Airway epithelial cell (primary cell): ENCODE measurements at places on chromosomes 4 and X. TPM values are rescaled to one million over a fixed set of nuclear protein-coding genes. Genes with fewer than 3 reads are reported as not detected.

CACNA1F gene
- total RNA-seq = under 0.01 TPM in 1 of 2 replicates, not detected in the other

SLC30A9 gene
- total RNA-seq = 47.2 and 54.9 TPM in 2 replicates

SPP1 gene
- total RNA-seq = not detected in 2 replicates

CYTL1 gene
- not detected in 2 replicates for total RNA-seq

FGF13 gene
- not detected in 2 replicates for total RNA-seq

PPM1K gene
- total RNA-seq = 3.2 and 9.0 TPM in 2 replicates

GLRA2 gene
- total RNA-seq = not detected in 2 replicates

RAB40A gene
- 0.14 TPM in 1 of 2 replicates, not detected in the other for total RNA-seq

TMEM150C gene
- 0.42 and 0.65 TPM in 2 replicates for total RNA-seq

NUDT10 gene
- total RNA-seq = 1.3 and 2.3 TPM in 2 replicates

SLC39A8 gene
- 16.2 and 20.9 TPM in 2 replicates for total RNA-seq

EPHA5 gene
- not detected in 2 replicates for total RNA-seq

STBD1 gene
- 1.1 and 2.1 TPM in 2 replicates for total RNA-seq

MTNR1A gene
- total RNA-seq = 0.21 TPM in 1 of 2 replicates, not detected in the other

GIMD1 gene
- total RNA-seq = not detected in 2 replicates

SPANXN3 gene
- not detected in 2 replicates for total RNA-seq

FAM47A gene
- not detected in 2 replicates for total RNA-seq
